ENCODE measurements at places on chromosomes 1 and 21.

DNA sequence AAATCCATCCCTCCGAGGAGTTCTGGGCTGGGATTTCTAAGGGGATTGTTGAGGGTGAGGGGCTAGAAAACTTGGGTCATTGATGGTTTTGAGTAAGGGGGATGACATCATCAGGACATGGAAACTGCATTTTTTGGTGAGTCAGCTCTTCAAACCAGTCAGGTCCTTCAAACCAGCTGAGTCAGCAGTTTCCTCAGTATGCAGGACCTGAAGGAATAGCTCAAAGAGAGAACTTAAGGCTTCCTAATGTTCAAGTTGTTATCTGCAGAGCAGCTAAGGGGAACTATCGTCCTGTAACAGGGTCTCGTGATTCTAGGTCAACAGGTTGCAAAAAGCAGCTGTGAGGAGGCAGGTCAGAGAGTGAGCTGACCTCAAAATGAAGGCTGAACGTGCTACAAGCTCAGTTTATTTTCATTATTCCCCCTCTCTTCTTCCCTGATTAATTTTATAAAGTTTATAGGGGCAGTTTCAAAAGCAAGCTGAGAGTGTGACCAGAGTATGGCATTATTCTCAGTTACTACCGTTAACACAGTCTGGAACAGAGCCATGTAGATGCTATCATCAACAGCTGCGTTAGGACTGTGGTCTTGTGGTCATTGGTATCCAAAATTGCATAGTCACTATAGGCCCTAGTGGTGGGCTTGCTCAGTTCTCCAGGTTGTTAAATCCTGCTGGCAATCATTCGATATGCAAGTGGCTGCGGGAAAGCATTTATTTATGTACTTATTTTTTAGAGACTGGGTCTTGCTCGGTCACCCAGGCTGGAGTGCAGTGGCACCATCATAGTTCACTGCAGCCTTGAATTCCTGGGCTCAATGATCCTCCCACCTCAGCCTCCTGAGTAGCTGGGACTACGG is 10.7 kb upstream of the SDC3 start:
- peak; percentile 56 for DNase-seq

DNA sequence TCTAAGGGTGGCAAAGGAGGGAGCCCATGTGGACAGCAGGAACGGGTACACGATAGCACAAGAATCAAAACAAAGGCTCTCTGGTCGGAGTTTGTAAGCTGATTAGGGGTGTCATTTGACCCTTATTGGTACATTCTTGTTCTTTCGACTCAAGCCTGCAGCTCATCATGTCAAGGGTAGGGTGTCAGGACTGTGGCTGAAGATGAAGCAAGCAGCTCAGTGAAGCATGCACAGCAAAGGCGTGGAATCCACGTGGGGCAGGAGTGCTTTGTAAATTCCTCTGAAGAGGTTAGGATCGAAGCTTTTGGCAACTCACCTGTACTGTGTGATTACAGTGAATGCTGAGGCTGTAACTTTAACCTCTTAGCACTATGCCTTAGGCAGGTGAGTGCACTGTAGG is 4.7 kb upstream of the ABCB10 start:
- no peak for DNase-seq

DNA sequence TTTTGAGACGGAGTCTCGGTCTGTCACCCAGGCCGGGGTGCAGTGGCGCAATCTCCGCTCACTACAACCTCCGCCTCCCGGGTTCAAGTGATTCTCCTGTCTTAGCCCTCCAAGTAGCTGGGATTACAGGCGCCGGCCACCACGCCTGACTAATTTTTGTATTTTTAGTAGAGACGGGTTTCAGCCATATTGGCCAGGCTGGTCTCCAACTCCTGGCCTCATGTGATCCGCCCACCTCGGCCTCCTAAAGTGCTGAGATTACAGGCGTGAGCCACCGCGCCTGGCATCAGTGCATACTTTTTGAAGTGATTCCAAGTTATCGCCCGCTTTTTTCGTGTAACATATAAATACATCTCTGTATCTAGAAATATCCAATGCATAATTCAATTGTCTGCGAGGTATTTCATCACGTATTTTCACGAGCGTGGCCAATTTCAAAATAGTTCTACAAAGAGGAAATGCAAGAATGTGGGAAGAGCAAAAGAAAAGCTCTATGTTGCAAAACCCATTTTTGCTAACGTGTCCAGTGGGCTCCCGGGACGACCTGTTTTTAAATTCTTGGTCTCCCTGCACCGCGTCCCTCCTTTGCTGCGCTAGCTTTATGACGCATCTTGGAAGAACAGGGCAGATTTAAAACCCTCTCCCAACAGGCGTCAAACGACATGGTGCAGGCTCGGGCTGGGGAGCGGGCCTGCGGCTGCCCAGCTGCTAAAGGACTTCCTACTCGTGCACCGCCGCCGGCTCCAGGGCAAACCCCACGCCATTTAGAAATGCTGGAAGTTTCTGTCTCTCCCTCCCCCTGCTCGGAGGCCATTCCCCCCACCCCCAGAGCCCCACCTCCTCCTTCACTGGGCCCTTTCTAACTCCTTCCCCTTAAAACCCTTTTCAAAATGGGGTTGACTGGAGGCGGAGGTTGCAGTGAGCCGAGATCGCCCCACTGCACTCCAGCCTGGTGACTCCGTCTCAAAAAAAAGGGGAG is 923 bp upstream of the IFNGR2 start:
- DNase-seq: peak; percentile 84

DNA sequence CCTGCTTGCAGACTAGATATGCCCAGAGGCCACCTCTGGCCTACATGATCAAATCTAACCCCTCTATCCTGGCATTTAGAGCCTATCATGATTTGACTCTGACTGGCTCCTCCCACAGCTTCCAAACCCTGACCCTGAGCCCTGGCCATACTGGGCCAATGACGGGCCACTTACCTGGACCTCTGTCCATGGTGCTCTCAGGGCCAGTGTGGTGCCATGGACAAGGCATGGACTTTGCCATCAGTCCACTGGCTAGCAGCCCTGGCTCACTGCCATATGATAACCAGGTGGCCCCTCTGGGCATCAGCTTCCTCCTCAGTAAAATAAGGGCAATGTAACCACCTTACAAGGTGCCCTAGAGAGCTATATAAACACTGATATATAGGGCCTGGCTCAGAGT is 713.4 kb downstream of the PTPRU start:
- no peak for DNase-seq

DNA sequence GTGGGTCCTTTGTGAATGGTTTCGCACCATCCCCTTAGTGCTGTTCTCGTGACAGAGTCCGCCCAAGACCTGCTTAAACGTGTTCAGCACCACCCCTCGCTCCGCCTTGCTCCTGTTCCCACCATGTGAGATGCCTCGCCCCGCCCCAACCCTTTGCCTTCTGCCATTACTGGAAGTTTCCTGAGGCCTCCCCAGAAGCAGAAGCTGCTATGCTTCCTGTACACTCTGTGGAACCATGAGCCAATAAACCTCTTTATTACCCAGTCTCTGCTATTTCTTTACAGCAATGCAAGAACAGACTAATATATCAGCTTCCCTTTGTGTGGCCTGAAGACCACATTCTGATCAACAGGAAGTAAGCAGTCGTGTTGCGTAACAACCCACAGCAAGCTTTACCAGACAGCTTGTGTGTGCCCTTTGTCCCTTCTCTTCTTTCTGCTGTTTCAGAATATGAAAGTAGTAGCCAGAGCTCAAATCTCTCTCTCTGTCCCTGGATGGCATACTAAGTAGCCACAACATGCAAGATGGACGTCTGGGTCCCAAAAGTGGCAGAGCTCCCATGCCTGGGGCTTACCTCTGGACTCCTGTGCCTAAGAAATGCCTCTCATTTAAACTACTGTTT is 14.1 kb downstream of the HENMT1 start:
- DNase-seq: peak; percentile 76

- DNase-seq: no peak
Measured at GRCh38 chr1:77697441-77697840, 15.0 kb upstream of the ZZZ3 start.

DNA sequence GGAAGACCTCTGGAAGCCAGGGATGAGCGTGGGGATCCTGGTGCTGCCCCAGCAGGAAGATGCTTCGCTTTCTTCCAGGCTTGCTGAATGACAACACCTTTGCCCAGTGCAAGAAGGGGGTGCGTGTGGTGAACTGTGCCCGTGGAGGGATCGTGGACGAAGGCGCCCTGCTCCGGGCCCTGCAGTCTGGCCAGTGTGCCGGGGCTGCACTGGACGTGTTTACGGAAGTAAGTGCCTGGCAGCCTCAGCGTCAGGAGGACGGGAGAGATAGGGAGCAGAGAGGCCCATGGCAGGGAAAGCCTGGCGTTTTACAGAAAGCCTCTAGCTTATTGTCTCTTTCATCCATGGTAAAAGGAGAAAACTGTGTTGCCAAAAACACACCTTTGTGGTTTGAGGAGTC is 23.5 kb downstream of the PHGDH start:
- DNase-seq: no peak

All from right atrium auricular region (tissue), 2 donors.